Right renal pelvis (tissue), 4 donors: ENCODE measurements at places on chromosomes 11 and 22. TPM values are rescaled to one million over a fixed set of nuclear protein-coding genes. Genes with fewer than 3 reads are reported as not detected.

DNA sequence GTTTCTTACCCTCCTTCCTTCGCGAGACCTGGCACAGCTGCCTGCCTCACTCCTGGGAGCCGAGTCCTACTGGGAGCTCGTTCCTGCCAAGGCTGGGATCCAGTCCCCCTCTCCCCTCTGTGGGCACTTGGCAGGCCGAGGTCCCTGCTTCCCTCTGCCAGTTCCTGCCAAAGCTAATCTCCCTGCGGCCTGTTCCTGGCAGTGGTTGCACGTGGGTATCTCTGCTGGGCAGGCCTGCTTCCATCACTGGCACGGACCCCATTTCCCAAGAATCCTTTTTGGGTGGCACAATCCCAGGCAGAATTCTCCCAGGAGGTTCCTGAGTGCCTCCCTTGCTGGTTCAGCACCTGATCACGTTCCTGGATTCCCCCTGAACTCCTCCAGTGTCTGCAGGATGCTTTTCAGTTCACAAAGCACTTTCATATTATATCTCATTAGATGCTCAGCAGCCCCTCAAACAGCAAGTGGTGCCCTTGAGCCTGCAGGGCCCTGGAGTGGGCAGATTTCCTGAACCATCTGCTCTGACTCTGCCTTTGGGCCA is 96.5 kb downstream of the RRM1 start:
- DNase-seq, result no peak

SOX10 gene
- 0.91 TPM for polyA plus RNA-seq

DNA sequence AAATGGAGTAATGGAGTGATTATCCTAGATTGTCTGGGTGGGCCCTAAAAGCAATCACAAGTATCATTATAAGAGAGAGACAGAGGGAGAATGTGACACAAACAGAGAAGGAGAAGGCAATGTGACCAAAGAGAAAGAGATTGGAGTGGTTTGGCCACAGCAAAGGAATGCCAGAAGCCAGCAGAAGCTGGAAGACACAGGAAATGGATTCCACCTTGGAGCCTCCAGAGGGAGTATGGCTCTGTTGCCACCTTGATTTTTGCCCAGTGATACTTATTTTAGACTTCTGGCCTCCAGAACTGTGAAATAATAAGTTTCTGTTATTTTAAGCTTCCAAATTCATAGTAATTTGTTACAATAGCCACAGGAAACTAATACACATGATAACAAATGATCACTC is 36.8 kb upstream of the OR5P2 start:
- DNase-seq, result no peak

DNA sequence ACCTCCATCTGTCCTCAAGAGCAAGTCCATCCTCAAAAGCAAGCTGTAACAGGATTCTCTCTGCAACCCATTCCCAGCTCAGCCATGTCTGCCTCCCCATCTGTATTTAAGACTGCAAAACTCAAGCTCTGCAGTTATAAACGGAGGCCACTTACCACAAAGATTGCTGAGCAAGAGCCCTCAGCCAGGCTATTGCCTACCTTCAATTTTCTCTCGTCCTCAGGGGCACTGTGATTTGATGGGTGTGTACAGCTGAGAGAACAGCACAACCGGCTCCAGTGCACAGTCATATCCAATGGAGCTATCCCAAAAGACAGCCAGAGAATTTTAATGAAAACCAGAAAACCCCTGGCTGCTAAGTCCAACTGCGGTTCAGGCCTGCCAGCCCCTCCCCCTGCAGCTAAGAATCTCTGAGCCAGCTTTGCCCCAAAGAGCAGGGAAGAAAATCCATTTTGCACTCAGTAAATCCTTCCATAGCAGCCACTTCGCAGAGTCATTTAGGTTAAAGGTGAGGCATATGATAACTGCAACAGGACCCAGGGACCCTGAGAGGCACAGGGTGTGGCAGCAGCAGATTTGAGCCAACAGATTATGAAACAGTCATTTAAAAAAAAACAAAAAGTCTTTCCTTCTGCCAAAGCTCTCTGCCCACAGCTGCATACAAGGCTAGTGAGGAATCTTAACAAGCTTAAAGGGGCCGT is 37.6 kb downstream of the RAB30 start:
- DNase-seq, result no peak

GRCh38 chr11:128532016-128532571 is 55.3 kb downstream of the ETS1 start:
- DNase-seq, result no peak

DNA sequence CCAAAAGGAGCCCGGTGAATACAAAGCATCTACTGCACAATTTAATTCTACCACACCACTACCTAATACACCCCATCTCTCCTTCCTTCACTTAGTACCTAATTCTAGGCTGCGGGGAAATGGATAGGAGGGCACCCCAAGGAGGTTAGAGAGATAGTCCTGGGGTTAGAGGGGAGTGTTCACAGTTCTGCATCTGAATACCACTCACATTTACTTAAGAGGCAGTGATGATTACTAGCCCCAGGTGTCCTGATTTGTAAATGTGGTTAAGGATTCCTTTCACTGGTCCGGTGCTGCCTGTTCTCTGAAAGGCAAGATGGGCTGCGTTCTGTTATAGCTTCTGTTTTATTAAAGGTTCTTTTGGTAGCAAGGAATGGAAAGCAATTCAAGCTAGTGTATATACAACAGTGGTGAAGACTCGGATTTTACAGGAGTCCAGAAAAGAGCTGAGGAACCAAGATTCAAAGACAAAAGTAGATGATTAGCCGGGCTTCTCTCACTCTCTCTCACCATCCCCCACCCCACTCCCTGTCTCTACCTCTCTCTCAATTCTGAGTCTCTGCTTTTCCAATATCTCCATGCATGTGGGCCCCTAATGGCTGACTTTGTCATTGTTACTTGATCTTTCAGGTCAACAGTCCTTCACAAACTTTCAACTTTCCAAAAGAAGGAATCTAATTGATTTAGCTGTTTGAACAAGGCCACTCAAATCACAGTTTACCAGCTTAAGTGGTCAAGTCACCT is 8.7 kb upstream of the KCNA4 start:
- DNase-seq, result no peak

- peak; percentile 59 for DNase-seq
Measured at GRCh38 chr11:75639762-75640181, 29.1 kb downstream of the MAP6 start.

DNA sequence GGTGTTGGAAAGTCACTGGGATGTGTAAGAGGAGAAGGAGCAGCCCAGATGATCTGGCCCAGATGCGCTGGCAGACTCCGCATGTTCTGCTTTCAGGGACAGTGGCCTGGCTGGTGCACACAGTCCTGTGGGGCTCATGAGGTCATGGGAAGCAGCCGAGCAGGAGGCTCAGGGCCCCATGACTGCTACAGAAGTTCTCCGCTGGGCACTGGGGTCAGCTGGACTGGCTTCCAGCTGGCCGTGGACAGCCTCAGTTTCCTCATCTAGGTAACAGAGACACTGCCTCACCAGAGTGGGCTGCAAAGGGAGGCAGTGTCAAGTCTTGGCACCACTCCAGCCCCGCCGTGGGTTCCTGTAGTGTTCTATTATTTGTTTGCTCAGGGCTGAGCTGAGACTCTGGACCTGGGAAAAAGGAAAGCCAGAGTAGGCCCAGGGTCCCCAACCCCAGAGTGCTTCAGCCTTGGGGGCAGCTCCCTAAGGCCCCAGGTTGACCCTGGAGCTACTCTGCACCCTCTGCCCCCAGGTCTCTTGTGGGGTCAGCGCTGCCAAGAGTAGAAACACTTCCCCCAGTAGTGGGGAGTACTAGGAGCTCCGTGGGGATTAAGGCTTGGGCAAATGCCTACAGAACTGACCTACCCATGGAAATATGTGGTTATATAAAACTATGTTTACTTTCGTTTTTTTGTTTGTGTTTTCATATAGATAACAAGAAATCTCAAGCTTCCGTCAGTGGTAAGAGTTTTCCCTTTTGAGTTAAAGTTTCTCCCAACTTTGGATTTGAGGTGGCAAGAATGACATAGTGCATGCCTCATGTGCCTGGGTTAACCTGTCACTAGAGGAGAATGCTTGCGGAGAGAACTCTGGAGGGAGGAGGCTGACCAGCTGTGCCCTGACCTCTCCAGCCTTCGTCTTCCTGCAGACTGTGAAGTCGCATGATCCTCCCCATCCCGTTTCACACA is 45.3 kb downstream of the MED15 start:
- DNase-seq, result no peak
